Peyer's patch (tissue), 4 donors: ENCODE measurements at places on chromosomes 5 and 9. TPM values are rescaled to one million over a fixed set of nuclear protein-coding genes. Genes with fewer than 3 reads are reported as not detected.

LCN1 gene
- not detected for total RNA-seq

TRIM36 gene
- 27.2 TPM for total RNA-seq

IL7R gene
- total RNA-seq, result 66.2 TPM

SLC36A2 gene
- not detected for total RNA-seq

MARCHF3 gene
- 22.9 TPM for total RNA-seq

BARHL1 gene
- total RNA-seq, result not detected

RABGAP1 gene
- total RNA-seq, result 51.7 TPM

MAP1B gene
- total RNA-seq, result 16.3 TPM

SPINK4 gene
- 256 TPM for total RNA-seq

KCNN2 gene
- total RNA-seq, result 0.40 TPM

CXCL14 gene
- total RNA-seq, result 17.3 TPM

DDX41 gene
- 103 TPM for total RNA-seq

TTC39B gene
- total RNA-seq, result 40.6 TPM

FUT7 gene
- total RNA-seq, result not detected

AQP3 gene
- total RNA-seq, result 424 TPM

SHC3 gene
- total RNA-seq, result 1.5 TPM

CETN3 gene
- total RNA-seq, result 4.1 TPM

PTGS1 gene
- total RNA-seq, result 11.7 TPM

PDE8B gene
- total RNA-seq, result 2.5 TPM

LOX gene
- total RNA-seq, result 15.7 TPM

HTR4 gene
- 45.4 TPM for total RNA-seq

C5 gene
- total RNA-seq, result 2.5 TPM

FXN gene
- total RNA-seq, result 1.7 TPM

TBC1D9B gene
- 89.7 TPM for total RNA-seq

ADAMTS2 gene
- total RNA-seq, result 5.3 TPM

SLC46A2 gene
- not detected for total RNA-seq

BTNL9 gene
- total RNA-seq, result 9.0 TPM

GFI1B gene
- 0.88 TPM for total RNA-seq

SHISAL2B gene
- not detected for total RNA-seq

PAEP gene
- total RNA-seq, result not detected

SPATA31E1 gene
- total RNA-seq, result not detected

SV2C gene
- total RNA-seq, result not detected

FBXL7 gene
- 2.1 TPM for total RNA-seq

OGN gene
- total RNA-seq, result 9.7 TPM

TEK gene
- 4.0 TPM for total RNA-seq

ARID3C gene
- 0.53 TPM for total RNA-seq

POLR1E gene
- 8.4 TPM for total RNA-seq

STING1 gene
- total RNA-seq, result 20.8 TPM

BTNL3 gene
- total RNA-seq, result 7.4 TPM

PCDH1 gene
- 162 TPM for total RNA-seq

TTC16 gene
- total RNA-seq, result not detected

FBXO38 gene
- total RNA-seq, result 52.2 TPM

TMEFF1 gene
- total RNA-seq, result not detected
